ENCODE measurements at places on chromosomes 16 and 17.

DNA sequence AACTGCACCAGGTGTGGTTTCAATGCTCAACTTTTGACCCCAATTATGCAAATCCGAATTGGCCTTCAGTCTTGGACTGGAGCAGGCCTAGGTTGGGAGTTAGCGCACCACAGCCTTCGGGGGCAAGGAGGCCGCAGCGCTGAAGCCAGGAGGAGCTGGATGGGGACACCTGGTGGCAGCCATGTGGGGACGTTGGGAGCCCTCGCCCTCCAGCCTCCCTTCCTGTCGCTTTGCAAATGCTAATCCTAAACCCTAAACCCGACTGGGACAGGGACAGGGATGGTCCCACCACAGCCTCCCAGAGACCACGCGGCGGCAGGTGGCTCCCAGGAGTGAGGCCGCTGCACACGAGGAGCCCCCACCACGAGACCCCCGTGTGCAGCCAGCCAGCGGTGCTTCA lies 58.7 kb downstream of the KLHDC4 start:
- no peak for DNase-seq

DNA sequence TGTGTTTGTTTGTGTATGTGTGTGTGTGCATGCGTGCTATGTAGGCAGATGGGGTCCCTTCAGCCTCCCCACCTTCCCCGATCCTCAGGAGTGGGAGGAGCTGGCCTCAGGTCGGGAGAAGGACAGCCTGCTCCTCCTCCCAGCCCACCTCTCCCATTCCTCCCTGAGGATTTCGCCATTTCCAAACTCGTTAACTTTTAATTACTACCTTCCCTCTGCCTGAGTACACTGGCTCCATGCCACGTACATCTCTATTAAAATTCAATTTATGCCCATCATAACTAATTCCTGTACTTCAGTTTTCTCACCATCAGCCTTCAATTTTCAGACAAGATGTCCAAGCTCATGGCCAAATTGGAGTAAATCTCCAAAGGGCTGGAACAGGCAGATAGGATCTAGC lies 148.6 kb downstream of the SDK2 start:
- DNase-seq: no peak

DNA sequence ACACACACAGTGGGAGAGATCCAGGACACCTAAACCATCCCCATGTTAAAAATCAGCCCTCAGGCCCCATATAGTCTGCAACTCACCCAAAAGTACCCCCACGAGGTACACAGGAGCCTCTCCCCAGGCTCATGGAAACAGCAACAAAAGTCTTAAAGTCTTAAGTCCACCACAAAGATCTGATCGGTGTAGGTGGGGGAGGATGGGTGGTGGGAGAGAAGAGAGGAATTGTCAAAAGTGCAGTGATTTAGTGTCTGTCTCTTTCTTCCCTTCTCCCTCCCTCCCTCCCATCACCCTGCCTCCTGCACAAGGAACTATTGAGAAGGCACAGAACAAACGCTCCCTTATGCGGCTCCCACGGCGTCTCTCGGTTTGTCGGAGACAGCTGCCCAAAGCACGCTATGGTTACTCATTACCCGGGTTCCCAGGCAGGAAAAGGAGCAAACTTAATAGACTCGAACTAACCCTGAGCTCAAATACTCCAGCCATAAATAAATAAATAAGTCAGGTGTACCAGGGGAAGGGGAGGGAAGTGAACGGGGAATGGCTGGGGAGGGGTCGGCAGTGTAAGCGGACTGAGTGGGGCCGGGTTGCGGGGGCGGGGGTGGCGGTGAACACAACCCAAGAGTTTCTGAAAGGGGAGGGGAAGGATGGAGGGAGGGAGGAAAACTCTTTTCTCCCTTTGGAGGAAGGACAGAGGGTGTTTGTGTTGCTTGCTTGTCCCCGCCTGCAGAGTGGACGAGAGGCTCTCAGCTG lies 477.4 kb downstream of the SLC39A11 start:
- DNase-seq: no peak

- DNase-seq: no peak
Observed at GRCh38 chr17:9522074-9522473, 53.5 kb downstream of the STX8 start.

DNA sequence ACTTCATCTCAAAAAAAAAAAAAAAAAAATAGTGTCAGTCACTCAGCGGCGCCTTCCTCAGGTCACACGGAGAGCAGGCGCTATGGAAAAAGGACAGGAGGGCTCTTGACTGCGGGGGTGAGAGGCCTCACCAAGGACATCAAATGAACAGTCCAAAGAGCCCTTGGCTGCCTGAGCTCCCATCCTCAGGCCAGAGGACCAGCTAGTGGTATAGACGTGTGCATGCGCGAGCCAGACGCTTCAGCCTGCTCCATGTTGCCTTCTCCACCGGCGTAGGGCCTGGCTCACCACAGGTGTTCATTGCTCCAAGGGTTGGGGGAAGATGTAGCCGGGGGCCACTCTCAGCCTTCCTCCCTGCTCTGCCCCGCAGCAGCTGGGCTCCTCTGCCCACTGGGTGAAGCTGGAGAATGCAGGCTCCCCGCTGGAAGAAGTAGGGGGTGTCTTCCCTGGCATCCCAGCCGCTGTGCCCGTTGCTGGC lies 65.8 kb upstream of the PLCG2 start:
- DNase-seq: no peak

GRCh38 chr17:49110509-49110908 lies 22.1 kb upstream of the B4GALNT2 start:
- DNase-seq: no peak

DNA sequence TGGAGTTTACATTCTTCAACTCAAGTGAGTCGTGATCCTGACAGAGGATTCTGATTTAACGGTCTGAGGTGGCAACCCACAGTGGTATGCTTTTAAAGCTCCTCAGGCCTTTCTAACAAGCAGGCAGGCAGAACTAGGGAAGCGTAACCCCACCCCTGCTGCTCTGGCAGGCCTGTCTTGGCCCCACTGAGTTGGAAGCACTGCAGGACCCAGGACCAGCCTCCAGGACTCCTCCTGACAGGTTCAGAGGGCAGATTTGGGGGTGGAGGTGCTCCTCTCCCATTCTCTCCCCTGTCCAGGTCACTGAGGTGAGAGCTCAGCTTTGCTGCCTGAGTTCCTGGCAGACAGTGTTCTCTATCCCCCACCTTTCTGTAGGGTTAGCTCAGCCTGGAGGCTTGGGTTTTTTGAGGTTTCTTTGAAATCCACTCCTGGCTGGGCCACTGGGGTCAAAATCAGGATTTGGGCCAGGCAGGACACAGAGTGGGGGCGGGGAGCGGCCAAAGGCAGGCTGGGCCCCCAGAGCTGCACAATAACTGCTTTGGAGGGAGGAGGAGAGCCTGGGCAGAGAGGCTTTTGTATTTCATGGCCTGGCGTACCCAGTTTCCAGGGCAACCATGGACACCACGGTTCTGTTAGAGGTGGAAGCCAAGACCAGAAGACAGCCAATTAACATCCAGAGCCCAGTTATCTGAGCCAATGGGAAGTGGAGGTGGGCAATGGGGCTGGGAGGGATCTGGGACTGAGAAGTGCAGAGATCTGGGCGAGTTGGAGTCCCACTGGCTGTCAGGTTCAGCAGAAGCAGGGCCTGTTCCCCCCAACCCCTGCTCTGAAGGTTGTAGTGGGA lies 9.5 kb downstream of the MRPL27 start:
- DNase-seq: no peak

DNA sequence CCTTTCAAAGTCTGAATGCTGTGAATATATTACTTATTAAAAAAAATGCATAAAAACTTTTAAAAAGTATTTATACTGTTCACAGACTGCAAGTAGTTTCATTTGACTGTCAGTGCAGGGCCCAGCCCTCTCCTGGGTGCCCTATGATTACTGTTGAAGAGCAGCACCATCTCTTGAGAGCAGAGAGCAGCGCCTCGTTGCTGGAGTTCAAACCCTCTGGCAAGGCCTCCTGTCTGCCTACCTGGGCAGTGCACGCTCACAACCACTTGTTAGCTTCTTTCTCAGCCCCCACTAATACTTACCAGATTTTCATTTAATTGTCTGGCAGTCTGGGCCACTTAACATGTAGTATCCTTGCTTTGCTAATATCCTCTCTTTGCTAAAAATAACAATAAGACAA lies 233.4 kb downstream of the PHKB start:
- DNase-seq: no peak

- DNase-seq: no peak
Observed at GRCh38 chr17:43027091-43028032, 2.3 kb downstream of the RND2 start.

DNA sequence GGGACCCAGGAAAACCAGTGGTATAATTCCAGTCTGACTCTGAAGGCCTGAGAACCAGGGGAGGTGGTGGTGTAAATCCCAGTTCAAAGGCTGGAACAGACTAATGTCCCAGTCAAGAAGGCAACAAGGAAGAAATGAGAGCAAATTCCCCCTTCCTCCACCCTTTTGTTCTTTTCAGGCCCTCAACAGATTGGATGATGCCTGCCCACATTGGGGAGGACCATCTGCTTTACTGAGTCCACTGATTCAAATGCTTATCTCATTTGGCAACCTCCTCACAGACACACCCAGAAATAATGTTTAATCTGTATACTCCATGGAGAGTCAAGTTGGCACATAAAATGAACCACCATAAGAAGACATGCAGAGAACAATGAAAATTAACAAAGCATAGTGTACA lies 61.9 kb upstream of the CRYM start:
- no peak for DNase-seq

DNA sequence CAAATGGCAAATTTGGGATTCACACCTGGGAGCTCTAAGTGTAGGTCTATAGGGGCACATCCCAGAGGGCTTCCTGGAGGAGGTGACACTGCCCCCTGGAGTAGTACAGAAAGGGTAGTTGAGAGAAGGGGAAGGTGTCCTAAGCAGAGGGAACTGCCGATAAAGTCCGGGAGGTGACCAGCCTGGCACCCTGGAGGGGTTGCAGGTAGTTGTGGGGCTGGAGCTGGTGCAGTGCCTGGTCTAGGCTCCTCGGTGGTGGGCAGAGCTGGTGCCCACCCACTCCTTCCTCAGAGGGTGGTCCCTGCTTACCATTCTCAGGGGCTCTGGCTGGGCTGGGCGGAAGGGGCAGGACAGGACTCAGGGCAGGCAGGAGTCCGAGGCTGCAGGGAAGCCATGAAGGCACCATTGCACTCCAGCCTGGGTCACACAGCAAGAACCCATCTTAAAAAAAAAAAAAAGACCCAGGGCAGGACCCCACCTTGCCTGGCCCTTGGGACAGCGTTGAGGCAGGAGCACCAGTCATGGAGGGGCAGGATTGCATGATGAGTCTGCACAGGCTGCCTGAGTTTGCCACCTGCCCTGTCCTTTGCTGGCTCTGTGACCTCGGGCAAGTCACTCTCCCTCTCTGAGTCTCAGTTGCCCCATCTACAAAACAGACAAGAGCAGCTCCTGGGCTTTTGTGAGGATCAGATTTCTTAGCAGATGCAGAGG lies 43.8 kb downstream of the LAT start:
- DNase-seq: no peak

GRCh38 chr16:75732871-75733270 lies 6.6 kb upstream of the CPHXL start:
- no peak for DNase-seq

DNA sequence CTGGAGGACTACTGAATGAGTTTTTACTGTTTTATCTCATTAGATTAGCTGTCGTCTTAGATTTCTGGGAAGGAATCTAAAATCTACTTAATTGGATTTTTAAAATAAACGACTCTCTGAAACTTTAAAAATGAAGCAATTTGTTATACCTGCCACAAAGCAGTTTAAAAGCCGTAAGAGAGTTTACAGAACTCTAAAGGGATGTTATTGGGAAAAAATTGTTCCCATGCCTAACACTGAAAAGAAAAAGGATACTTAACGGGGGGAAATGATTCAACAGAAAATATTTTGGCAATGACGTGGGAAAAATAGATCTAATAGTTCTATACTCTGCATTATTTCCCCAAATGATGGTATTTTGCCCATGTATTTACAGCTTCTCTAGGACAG lies 27.0 kb downstream of the ARHGAP17 start:
- DNase-seq: no peak

GRCh38 chr17:82567286-82567685 lies 47.8 kb downstream of the FOXK2 start:
- DNase-seq: no peak

DNA sequence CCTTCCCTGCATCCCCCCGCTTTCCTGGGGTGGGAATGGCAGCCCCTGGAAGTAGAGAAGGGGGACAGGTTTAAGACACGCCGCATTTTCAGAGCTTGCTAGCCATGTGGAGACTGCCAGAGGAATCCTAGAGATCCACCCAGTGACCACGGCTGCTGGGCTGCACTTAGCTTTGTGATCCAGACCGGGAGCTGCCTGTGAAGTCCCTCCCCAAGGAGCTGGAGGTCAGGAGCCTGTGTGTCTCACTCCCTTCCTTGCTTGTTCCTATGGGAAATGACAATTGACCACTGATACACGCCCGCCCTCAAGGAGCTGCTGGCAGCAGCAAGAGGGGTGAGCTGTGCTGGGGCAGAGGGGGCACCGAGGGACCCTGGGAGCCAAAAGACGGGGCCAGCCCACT lies 73.7 kb downstream of the SREBF1 start:
- DNase-seq: no peak

GRCh38 chr16:78744796-78745107 lies 645.3 kb downstream of the WWOX start:
- no peak for DNase-seq

GRCh38 chr16:53864819-53865493 lies 161.0 kb downstream of the FTO start:
- DNase-seq: peak; percentile 13

All from T-helper 2 cell treated with Interferon-gamma antibody and Interleukin-4, amounts not matched to agents 5 μg/mL and 100 μg/mL, for 36 hours (primary cell).